ENCODE measurements at places on chromosomes 3 and 15. TPM values are rescaled to one million over a fixed set of nuclear protein-coding genes. Genes with fewer than 3 reads are reported as not detected.

The CMTM7 gene
- 41.6 TPM for total RNA-seq

GRCh38 chr15:41466711-41467110 is 27.0 kb upstream of the ITPKA start:
- peaks cover 34% of the 10 kb centered on the region for H3K36me3 ChIP-seq
- no peak overlapping the region for H3K4me3 ChIP-seq
- no peak overlapping the region for H3K27ac ChIP-seq
- H3K27me3 ChIP-seq: no peaks in the 10 kb centered on the region

GRCh38 chr3:187946163-187946691 is 201.0 kb upstream of the BCL6 start:
- peak overlapping the region; percentile 82 for H3K27ac ChIP-seq
- H3K27me3 ChIP-seq: no peaks in the 10 kb centered on the region
- no peak overlapping the region for H3K4me3 ChIP-seq
- peaks cover 9% of the 10 kb centered on the region for H3K4me1 ChIP-seq

- H3K27me3 ChIP-seq: no peaks in the 10 kb centered on the region
- H3K4me3 ChIP-seq: no peak overlapping the region
- no peaks in the 10 kb centered on the region for H3K4me1 ChIP-seq
- DNase-seq: no peak
Measured at GRCh38 chr3:168141405-168141998, 45.8 kb upstream of the GOLIM4 start.

DNA sequence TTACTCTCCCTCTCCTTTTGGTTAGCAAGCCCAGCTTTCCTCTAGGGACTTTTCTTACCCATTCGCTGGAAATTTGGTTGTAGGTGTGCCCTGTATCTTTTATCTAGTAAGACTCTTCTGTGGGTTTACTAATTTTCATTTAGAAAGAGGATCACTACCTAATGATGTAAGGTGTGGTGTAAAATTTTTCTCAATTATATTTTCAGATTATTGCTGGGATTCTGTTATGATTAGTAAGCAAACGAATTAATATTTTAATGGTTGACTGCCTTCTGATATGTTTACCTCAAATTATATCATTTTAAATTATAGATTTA is 28.5 kb downstream of the PLCL2 start:
- no peaks in the 10 kb centered on the region for H3K4me1 ChIP-seq
- no peak for DNase-seq
- no peak overlapping the region for H3K27ac ChIP-seq
- H3K4me3 ChIP-seq: no peak overlapping the region
- no peaks in the 10 kb centered on the region for H3K27me3 ChIP-seq

DNA sequence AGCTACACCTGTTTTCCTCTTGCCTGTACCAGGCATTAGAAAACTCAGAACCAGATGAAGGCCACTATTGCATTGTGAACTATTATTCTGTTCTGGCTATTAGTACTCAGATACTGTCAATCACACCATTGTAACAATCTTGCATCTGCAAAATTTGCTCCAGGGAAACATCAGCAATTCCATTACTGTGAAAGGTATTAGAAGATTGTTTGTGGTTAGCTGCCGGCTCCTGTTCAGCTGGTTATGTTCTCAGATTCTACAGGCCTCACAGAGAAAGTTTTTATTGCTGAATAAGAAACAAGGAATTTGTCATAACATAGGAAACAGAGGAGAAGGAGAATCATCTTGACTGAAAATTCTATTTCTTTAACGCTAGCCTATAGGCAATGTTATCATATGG is 179.9 kb downstream of the PLOD2 start:
- H3K27me3 ChIP-seq: no peaks in the 10 kb centered on the region
- H3K4me1 ChIP-seq: no peaks in the 10 kb centered on the region
- no peak overlapping the region for H3K4me3 ChIP-seq
- no peak overlapping the region for H3K27ac ChIP-seq
- no peak for DNase-seq

DNA sequence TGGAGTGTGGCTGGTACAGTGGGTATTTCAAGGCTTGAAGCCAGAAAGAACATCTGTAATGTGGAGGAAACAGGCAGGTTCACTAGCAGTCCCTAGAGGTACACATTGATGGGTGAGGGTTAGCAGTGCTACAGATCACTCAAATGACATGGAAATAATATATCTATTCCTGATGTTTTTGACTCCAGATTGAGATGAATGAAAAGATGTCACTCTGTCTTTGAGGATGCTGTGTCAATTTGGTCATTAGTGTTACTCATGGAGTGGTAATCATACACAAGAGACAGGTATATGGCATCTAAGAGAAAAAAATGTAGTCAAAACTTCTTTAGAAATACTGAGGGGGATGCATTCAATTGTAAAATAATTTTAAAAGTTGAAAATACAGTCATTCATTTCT is 135.1 kb downstream of the ZIC1 start:
- H3K27ac ChIP-seq: no peak overlapping the region
- no peaks in the 10 kb centered on the region for H3K36me3 ChIP-seq
- H3K4me1 ChIP-seq: no peaks in the 10 kb centered on the region
- no peak overlapping the region for H3K4me3 ChIP-seq
- no peak for DNase-seq

DNA sequence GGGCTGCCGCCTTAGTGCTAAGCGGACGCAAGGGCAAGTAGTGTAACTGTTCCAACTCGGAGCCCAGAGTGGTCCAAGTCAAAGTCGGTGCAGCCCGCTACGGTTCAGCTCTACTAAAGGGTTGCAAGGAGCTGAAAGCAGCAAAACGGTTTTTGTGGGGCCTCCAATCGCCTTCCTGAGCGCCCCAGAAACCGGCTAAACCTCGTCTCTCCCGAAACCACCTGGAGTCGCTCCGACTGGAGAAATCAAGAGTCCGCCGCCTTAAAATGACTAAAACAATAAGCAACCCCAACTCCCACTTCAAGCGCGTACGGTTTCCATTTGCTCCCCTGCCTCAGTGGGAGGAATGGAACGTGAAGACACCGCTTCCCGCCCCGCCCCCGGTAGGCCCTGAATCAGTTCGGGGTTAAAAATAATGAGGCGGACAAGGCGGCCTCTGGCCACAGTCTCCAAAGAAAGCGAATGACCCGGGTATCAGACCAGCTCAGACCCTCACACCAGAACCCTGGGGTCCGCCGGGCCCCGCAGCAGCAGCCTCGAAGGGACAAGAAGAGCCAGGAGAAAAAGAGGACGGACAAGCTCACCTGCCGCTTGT is 401 bp downstream of the SEC11A start:
- H3K27me3 ChIP-seq: no peaks in the 10 kb centered on the region
- peak overlapping the region; percentile 88 for H3K27ac ChIP-seq
- peak overlapping the region; percentile 75 for H3K4me3 ChIP-seq
- peaks cover 8% of the 10 kb centered on the region for H3K4me1 ChIP-seq
- DNase-seq: peak; percentile 46
- H3K36me3 ChIP-seq: no peaks in the 10 kb centered on the region

- DNase-seq: no peak
- no peaks in the 10 kb centered on the region for H3K4me1 ChIP-seq
- H3K4me3 ChIP-seq: no peak overlapping the region
- no peaks in the 10 kb centered on the region for H3K36me3 ChIP-seq
Measured at GRCh38 chr3:130384476-130385025, 39.1 kb downstream of the COL6A5 start.

DNA sequence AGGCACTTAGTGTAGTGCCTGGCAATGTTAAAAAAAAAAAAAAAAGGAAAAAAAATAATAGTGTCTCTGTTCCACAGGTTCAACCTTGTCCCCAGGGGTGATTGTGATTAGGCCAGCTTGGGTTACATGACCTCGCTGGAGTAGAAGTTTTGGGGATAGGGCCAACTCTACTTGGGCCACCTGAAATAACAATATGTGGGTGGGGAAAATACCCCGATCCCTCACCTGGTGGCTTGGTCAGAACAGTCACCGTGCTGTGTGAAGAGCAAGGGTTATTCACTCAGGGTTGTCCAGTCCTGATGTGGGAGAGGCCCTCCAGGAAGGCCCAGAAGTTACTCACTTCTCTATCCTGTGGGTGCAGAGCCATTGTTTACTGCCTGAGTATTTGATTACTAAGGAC is 19.5 kb downstream of the XYLB start:
- no peak for DNase-seq
- H3K36me3 ChIP-seq: peaks cover 17% of the 10 kb centered on the region
- H3K4me3 ChIP-seq: no peak overlapping the region
- no peak overlapping the region for H3K27ac ChIP-seq

The C3orf20 gene
- 0.12 TPM for total RNA-seq

DNA sequence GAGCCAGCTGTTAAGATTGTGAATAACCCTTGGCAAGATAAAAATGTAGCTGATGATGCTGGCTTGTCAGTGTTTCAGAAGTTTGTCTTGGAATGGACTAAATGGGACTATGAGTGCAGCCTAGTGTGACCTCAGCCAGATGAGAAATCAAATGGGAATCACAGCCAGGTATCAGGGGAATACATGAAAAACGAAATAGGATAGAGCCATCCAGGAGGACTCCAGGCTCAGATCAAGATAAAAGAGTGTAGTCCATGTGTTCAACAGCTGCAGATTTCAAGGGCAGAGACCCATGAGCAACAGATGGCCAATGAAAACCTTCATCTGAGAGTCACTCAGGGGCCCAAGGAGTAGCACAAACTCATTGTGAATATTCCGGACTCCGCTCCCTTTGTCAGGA is 1080.9 kb upstream of the CADM2 start:
- peak; percentile 4 for DNase-seq
- no peaks in the 10 kb centered on the region for H3K4me1 ChIP-seq
- H3K4me3 ChIP-seq: no peak overlapping the region

DNA sequence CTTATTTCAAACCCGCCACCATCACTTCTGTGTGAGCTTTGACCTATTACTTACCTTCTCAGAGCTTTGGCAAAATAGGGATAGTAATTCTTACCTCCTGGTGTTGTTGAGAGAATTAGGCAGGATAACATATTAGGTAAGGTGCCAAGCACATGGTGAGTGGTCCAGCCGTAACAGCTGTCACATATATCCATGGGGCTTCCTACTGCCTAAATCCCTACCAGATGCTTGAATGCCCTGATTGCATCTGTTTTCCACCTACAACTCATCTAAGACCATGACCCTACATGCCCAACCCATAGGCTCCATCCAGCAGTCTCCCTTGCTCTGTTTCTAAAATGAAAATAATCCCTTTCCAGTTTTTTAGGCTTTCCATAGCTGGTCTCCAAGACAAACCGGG is 162.3 kb upstream of the NR2E3 start:
- H3K4me3 ChIP-seq: no peak overlapping the region
- H3K27me3 ChIP-seq: no peaks in the 10 kb centered on the region
- no peaks in the 10 kb centered on the region for H3K36me3 ChIP-seq
- H3K4me1 ChIP-seq: peaks cover 5% of the 10 kb centered on the region

GRCh38 chr3:126671521-126671920 is 16.6 kb upstream of the TXNRD3 start:
- H3K27me3 ChIP-seq: no peaks in the 10 kb centered on the region
- no peak for DNase-seq
- no peaks in the 10 kb centered on the region for H3K4me1 ChIP-seq
- H3K36me3 ChIP-seq: no peaks in the 10 kb centered on the region

DNA sequence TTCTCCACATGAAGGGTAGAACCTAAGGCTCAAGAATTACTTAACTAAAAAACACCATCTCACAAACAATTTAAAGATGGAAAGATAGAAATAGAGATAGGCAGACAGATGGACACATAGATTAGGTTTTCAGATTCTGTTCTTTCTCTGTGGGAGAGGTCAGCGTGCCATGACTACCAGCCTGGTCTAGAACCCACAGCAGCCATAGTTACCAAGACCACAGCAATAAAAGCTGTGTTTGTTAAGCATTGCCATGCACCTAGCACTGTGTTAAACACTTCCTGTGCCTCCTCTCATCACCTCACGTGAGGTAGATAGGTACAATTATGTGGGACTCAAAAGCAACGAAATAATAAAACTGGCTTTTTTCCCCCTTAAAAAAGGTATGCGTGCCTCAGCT is 83.1 kb upstream of the TSEN2 start:
- H3K4me1 ChIP-seq: no peaks in the 10 kb centered on the region
- H3K27ac ChIP-seq: no peak overlapping the region
- H3K4me3 ChIP-seq: no peak overlapping the region
- no peaks in the 10 kb centered on the region for H3K36me3 ChIP-seq
- no peaks in the 10 kb centered on the region for H3K27me3 ChIP-seq

The IL5RA gene
- 13.8 TPM for total RNA-seq

- no peaks in the 10 kb centered on the region for H3K27me3 ChIP-seq
- H3K4me1 ChIP-seq: no peaks in the 10 kb centered on the region
- DNase-seq: no peak
- no peaks in the 10 kb centered on the region for H3K36me3 ChIP-seq
Measured at GRCh38 chr3:175240921-175241320, 381.8 kb downstream of the NAALADL2 start.

DNA sequence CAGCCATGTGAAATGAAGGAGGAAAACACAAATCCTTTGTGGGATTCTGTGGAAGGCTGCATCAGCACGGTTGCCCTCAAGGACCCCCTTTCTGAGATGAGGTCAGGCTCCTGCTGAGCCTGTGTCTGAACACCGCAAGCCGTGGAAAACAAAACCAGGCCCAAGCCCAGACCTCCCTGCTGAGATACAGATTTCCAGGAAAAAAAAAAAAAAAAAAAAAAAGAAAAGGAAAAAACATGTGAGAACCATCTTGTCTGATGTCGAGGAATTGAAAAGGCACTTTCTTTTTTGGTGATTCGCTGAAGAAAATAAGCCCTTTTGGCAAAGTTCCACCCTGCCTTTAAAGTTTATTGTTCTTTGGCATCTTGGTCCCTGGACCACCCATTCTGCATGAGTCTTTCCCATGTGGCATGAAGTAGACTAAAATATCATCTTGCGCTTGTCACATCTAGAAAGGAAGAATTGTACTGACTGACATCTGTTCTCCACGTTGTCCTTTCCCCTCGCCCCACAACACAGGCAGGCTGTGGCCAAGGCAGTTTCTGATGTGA is 117.6 kb downstream of the CHST2 start:
- no peak overlapping the region for H3K27ac ChIP-seq
- no peak overlapping the region for H3K4me3 ChIP-seq
- H3K36me3 ChIP-seq: no peaks in the 10 kb centered on the region

The TMEM108 gene
- 9.8 TPM for total RNA-seq

DNA sequence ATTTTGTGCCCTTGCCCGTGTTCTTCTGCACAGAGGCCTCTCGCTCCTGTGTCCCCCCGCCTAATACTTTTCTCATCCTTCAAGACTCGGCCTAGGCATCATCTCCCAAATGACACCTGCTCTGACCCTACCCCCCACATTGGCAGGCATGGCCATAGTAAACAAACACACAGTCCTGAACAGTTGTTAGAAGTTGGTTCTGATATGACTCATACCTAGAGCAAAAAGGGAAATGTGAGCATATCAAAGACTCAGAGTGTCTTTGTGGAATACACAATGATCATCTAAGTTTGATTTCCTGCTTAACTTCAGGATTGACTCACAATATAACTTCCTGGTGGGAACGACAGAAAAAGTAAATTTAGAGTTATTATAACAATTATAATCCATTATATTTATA is 120.5 kb downstream of the POLR2M start:
- no peaks in the 10 kb centered on the region for H3K36me3 ChIP-seq
- H3K4me1 ChIP-seq: peaks cover 2% of the 10 kb centered on the region
- no peak overlapping the region for H3K27ac ChIP-seq
- no peak overlapping the region for H3K4me3 ChIP-seq
- no peaks in the 10 kb centered on the region for H3K27me3 ChIP-seq
- DNase-seq: no peak

DNA sequence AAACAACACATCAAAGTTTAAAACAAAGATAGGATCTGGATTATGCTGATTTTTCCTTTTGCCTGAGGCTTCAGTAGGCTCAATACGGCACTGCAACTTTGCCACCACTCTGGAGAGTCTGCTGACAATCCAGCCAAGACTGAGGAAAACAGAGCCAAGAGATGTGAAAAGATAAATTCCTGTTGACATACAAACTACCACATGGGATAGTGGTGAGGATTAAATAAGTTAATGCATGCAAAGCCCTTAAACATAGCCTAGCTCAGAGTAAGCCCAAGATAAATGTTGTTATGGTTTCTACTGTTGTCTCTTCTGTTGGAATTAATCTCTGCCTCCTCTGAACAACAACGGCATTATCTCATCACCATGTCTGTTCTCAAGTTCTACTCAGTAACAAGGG is 245.9 kb upstream of the LMCD1 start:
- H3K4me3 ChIP-seq: no peak overlapping the region
- H3K36me3 ChIP-seq: no peaks in the 10 kb centered on the region
